Ureter (tissue), 1 donor: ENCODE measurements at places on chromosomes 1 and 21.

GRCh38 chr21:45130324-45130774 is 56.0 kb downstream of the ADARB1 start:
- no peak for DNase-seq

DNA sequence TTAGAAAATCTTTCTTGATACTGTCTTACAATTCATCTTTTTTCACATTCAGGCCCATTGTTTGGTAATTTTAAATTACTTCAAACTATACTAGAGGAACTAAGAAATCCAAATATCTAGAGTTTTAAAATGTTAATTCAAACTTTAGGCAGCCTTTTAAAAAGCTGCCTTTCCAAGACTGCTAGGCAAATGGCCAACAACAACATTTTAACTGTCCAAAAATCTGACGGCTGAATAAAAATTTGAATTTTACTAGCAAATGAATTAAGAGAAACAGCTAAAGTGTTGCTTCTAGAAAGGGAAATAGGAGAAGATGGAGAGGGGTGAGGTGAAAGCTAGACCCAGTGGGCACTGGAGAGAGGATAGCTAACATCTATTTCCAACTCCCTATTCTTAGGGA is 17.2 kb downstream of the DPYD start:
- DNase-seq = no peak

DNA sequence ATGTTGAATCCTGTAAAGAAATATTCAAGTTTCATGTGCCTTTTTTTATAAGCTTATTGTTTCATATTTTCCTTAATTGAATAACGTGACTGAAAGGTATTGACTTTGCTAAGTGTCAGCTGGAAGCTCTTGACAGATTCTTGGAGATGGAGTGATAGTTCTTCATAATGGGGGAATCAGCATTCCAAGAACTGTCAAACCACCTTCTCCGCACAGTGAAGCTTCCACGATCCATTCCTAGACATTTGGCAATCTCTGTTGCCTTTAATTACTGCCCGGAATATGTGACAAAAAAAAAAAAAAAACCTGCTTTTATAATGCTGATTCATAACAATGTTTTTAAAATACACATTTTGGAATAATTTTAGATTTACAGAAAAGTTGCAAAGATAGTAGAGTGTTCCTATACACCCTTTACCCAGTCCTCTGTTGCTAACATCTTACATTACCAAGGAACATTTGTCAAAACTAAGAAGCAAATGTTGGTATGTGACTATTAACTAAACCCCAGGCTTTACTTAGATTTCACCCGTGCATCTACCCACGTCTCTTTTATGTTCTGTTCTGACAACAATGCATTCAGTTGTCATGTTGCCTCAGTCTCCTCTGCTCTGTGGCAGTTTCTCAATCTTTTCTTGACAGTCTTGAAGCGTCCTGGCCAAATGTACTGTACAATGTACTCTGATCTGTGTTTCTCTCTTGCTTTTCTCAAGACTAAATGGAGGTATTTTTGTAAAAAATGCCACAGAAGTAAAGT is 674.1 kb downstream of the SMYD3 start:
- DNase-seq = no peak

DNA sequence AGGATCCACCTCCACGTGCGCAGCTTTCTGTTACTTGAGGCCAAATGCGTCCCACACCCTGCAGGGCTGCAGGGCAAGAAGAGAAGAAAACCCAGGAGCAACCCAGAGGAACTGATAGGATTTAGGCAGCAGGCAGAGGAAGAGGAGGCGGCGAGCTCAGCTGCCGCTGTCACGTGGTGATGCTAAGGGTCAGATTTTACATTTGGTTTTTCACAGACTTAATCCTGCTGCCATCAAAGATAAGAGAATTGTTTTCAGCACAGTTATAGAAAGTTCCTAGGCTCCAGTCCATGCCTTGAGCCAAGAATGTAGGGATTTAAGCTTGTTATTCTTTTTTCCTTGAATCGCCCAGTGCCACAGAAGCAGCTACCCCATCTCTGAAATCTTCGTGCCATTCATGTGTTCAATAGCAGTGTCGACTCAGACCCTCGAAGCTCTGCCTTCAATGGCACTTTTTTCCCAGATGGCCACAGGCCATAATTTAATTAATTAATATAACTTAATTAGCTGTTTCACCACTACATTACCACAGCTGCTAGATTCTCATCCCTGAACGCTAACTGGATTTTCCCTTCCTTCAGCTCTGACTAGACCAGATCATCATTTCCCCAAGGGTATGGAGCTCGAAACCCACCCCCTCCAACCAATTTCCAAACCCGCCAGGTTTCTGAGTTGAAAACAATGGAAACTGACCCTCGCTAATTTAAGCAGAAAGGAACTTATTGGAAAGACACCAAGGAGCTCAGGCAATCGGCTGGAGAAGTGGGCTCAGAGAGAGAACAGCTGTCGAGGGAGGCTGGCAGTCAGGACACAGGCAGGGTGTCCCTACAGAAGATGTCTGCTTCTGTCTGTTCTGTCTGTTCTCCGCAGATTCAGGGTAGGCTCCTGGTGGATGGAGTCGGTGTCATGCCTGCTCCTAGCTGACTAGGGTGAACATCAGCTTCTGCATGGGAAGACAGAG is 36.2 kb downstream of the LDLRAP1 start:
- DNase-seq = no peak

GRCh38 chr1:208040821-208041297 is 129.9 kb upstream of the CD34 start:
- no peak for DNase-seq

- DNase-seq = no peak
Measured at GRCh38 chr1:150178548-150178947, 28.8 kb downstream of the PLEKHO1 start.

DNA sequence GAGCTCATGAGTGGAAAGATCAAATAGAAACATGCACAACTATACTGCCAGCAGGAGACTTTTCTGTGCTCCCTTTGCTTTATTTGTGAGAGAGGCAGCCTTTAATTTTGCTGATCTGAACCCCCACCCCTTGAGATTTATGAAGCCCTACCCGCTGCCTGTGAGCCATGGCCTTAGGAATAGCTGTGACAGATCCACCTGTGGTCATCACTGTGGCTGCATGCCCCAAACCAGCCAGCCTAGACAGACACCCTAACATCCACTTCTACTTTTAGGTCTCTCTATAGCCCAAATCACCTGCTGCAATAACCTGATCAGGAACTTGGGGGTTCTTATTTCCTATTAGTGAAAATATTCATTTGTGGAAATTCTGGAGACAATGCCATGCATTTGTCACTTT is 196.2 kb downstream of the C1orf94 start:
- no peak for DNase-seq

DNA sequence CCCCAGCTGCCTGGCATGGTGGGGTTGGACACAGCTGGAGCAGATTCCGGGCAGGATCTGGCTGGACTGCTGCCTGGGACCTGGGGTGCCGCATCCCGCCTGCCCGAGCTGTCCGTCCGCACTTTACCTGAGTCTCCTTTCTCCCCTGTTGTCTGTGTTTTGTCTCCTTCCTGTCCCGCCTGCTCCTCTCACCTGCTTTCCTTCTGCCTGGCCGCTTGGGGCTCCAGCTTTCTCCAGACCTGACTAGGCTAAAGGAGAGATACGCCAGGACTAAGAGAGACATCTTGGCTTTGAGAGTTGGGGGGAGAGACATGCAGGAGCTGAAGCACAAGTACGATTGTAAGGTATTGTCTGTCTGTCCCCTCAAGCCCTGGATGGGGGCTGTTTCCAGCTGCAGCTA is 73.3 kb downstream of the ARHGEF10L start:
- DNase-seq = no peak

GRCh38 chr1:7886405-7886745 is 33.5 kb upstream of the UTS2 start:
- no peak for DNase-seq

- DNase-seq = no peak
Measured at GRCh38 chr1:107597290-107597689, 367.7 kb downstream of the VAV3 start.

DNA sequence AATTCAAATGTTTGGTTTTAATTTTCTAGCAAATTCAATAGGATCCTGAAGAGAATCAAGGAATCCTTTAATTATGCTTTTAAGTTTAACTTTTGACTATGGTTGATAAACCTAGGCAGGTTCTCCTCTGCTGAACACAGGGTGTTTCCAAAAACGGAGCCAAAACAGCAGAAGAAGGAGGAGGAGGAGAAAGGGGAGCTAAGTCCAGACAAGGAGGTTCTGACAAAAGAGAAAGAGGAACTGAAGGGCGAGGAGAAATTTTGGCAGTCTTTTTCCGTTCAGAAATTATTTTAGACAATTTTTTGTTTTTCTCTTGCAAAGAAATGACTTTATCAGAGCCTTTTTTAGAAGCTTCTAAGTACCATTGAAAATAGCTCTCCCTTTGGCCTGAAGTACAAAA is 33.2 kb upstream of the FNBP1L start:
- DNase-seq = no peak

DNA sequence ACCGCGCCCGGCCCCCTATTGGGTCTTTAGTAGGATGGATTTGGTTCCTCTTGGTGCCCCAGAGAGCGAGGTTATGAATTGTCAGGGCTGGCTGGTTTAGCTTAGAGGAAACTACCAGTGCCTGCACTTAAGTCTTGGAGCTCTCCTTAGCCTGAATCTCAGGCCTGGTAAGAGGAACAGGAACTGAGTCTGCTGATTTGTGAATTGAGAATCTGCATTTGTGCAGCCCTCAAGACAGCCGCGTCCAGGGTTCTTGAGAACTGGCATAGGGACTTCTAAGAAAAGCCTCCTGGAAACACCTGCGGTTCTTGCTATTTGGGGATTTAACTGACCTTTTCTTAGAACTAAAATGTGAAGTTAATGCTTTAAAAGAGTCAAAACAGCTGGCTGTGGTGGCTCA is 1.7 kb downstream of the NECAP2 start:
- no peak for DNase-seq

DNA sequence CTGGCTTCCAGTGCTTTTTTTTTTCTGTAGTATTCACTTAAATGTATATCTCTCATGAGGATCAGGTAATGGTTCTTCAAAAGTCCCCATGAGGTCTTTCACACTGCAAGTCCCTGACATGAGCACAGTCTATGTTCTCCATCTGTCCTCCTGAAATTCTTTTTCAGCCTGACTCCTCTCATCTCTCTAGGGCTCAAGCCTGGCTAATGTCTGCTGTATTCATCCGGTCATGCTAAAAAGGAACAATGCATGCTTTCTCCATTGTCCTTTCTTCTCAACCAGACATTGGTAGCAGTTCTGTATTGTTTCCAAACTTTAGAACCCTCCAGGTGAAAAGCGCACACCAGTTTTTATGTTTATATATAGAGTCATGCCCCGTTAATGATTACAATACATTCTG is 368.3 kb upstream of the OLFM3 start:
- no peak for DNase-seq

GRCh38 chr1:205505076-205505729 is 734 bp downstream of the CDK18 start:
- DNase-seq = no peak

GRCh38 chr1:30274976-30275621 is 448.3 kb downstream of the MATN1 start:
- peak; percentile 32 for DNase-seq

- no peak for DNase-seq
Measured at GRCh38 chr1:110249256-110249655, 39.1 kb downstream of the KCNC4 start.

- no peak for DNase-seq
Measured at GRCh38 chr1:206524739-206525364, 17.5 kb downstream of the RASSF5 start.

GRCh38 chr1:8989821-8990220 is 36.4 kb downstream of the SLC2A7 start:
- DNase-seq = no peak

- no peak for DNase-seq
Measured at GRCh38 chr1:21237446-21238088, 52.7 kb downstream of the ECE1 start.

GRCh38 chr1:42825036-42825851 is 8.0 kb upstream of the SVBP start:
- no peak for DNase-seq

GRCh38 chr1:161214369-161214768 is 726 bp upstream of the FCER1G start:
- no peak for DNase-seq

DNA sequence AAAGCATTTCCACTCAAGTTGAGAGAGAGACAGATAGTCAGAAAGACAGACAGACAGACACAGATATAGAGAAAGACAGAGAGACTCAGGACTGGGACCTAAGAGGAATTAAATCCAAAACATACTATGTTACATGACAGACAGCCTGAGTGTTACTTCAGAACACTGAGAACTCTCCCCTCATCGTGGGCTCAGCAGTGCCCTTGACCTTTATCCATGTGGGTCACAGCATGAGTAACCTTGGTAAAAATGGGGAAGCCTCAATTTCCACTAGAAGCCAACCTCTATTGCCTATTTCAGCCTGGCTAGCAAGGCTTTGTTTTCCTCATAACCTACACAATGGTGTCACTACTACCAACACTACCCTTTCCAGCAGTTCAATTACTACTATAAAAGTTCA is 81.9 kb upstream of the TRABD2B start:
- no peak for DNase-seq

GRCh38 chr1:52748119-52748518 is 21.9 kb downstream of the ZYG11B start:
- DNase-seq = no peak

DNA sequence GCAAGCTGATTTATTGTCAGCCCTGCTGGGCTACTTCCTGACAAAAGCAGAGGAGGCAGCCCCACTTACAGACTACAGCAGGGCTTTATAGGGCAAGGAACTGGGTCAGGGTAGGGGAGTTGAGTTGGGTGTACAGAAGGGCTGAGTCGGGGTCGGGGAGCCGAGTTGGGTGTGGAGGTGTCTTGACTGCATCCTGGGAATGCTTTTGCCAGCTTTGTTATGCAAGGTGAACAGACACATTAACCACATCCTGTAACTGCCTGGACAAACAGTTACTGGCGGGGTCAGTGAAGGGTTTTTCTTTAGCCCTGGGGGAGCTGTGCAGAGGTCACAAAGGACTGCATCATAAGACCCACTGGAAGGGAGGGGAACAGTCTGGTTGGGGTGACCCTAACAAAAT is 39.1 kb upstream of the GBP5 start:
- no peak for DNase-seq

- DNase-seq = no peak
Measured at GRCh38 chr21:26116456-26117011, 54.0 kb downstream of the APP start.

GRCh38 chr1:81221564-81221963 is 579.2 kb upstream of the ADGRL2 start:
- DNase-seq = no peak

DNA sequence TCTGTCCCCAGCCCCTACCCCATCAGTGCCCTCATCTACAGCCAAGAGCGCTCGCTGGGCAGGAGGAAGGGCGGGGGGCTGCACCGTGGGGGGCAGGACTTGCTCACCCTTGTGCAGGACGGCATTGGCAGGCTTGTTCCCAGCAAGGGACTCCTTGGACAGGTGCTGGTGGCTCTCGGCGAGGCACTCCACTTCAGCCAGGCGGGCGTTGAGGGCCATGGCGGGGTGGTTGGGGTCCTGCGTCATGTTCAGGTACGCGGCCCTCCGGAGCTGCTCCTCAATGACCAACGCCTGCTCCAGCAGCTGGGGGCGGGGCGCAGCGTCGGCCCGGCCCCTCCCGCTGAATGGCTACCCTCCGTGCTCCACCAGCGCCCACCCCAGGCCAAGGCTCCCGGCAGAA is 64.0 kb downstream of the KCNAB2 start:
- no peak for DNase-seq
